ENCODE measurements at places on chromosomes 4 and X.

GRCh38 chrX:120486786-120487185 lies 17.7 kb upstream of the LAMP2 start:
- H3K27ac ChIP-seq = no peak overlapping the region
- H3K36me3 ChIP-seq = no peaks in the 10 kb centered on the region
- no peak for DNase-seq
- H3K4me3 ChIP-seq = no peak overlapping the region
- no peaks in the 10 kb centered on the region for H3K4me1 ChIP-seq

DNA sequence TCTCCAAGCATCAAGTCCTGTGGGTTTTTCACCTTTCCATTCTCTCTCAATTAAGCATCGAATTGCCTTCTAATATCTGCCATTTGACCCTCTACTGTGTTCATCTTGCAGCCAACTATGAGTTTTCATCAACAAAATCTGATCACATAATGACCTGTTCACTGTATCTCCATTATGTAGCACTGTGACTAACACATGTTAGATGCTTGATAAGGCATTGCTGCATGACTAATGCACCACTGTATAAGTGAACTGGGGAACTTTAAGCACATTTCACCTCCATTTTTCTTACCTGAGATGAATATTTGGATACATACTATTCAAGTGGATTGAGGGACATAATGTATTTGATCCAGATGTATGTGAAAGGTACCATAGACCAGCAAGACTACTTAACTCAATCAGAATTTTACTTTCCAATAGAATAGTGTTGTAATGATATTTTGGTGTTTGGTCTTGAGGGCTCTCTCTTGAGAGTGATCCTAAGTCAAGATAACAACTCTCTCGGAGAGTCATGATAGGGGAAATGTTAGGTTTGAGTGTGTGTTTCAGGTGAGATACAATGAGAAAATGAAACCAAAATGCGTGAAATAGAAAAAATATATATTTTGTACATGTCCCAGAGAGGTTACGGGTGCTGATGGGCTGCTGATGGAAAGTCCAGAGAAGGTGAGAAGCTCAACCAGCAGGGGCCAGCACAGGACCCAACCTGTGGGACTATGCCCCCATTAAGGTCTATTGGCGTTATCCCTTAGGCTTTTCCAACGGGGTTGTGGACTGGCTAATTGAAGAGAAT lies 60.2 kb upstream of the HS3ST1 start:
- no peak for DNase-seq
- no peak overlapping the region for H3K4me3 ChIP-seq
- no peaks in the 10 kb centered on the region for H3K36me3 ChIP-seq
- H3K27me3 ChIP-seq = no peaks in the 10 kb centered on the region
- H3K4me1 ChIP-seq = peaks cover 4% of the 10 kb centered on the region

DNA sequence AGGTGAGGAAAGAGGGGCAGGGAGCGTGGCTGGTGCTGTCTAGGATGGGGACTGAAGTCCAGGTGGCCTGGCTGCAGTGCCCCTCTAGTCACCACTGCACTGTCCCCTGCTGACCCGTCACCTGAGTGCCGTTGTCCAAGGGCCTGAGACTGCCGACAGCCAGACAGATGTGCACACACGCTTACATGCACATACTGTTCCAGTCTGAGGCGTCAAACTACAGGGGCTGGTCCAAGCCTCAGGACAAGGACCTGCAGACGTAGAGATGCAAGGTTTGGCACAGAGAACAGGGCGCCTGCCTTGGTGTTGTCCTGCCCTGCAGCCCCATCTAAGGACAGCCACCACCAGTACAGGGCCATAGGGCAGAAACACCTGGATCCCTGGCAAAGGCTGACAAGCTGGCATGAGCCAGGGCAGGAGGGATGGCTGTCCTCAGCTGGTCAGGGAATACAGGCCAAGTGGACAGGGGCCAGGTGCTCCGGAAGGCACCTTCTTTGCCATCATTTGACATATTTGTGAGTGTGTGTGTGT lies 1.7 kb downstream of the SLC2A9 start:
- H3K36me3 ChIP-seq = no peaks in the 10 kb centered on the region
- no peaks in the 10 kb centered on the region for H3K4me1 ChIP-seq
- no peak overlapping the region for H3K27ac ChIP-seq
- no peak for DNase-seq
- peak overlapping the region; percentile 35 for H3K4me3 ChIP-seq

DNA sequence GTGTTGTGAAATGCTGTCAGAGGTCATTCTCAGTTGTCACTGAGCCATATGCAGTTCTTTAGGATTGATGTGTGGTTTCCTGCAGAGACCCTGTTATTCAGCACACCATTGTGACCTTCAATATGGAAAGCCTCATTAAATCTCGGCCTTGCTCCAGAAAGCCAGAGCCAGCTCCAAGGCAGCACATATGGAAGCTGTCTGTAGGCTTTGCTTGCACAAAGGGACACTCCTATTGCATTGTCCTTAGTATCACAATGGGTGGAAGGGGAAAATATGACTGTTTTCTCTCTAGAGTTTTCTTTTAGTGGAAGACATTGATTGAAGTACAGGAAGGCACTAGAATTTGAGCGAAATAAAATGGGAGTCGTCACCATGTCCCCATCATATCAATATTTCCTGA lies 179.0 kb downstream of the CEP135 start:
- no peaks in the 10 kb centered on the region for H3K4me1 ChIP-seq
- no peak overlapping the region for H3K4me3 ChIP-seq
- no peak for DNase-seq
- H3K27me3 ChIP-seq = no peaks in the 10 kb centered on the region
- no peaks in the 10 kb centered on the region for H3K36me3 ChIP-seq

- no peak overlapping the region for H3K27ac ChIP-seq
- H3K36me3 ChIP-seq = no peaks in the 10 kb centered on the region
- no peak overlapping the region for H3K4me3 ChIP-seq
- H3K4me1 ChIP-seq = no peaks in the 10 kb centered on the region
- DNase-seq = no peak
These were observed 190.3 kb upstream of the TAPT1 start for GRCh38 chr4:16416601-16417000.

DNA sequence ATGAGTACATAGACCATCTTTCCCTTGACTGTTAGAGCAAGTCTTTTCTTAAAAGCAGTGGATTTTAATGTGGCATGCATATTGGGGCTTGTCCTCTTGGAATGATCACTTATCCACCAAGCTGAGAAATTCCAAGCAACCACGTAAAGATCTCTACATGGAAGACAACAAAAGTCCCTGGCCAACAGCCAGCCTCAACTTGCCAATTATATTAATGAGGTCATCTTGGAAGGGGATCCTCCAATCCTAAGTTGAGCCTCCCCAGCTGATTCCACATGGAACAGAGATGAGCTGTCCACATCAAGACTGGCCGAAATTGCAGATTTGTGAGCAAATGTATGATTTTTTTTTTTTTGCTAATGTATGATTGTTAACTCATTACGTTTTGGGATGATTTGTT lies 20.6 kb upstream of the FTHL17 start:
- no peak overlapping the region for H3K4me3 ChIP-seq
- no peak for DNase-seq
- no peaks in the 10 kb centered on the region for H3K4me1 ChIP-seq
- no peak overlapping the region for H3K27ac ChIP-seq
- H3K36me3 ChIP-seq = no peaks in the 10 kb centered on the region
- no peaks in the 10 kb centered on the region for H3K27me3 ChIP-seq

GRCh38 chrX:13370713-13371112 lies 50.9 kb upstream of the ATXN3L start:
- no peaks in the 10 kb centered on the region for H3K27me3 ChIP-seq
- no peak for DNase-seq
- H3K27ac ChIP-seq = no peak overlapping the region
- no peaks in the 10 kb centered on the region for H3K36me3 ChIP-seq
- H3K4me3 ChIP-seq = no peak overlapping the region

DNA sequence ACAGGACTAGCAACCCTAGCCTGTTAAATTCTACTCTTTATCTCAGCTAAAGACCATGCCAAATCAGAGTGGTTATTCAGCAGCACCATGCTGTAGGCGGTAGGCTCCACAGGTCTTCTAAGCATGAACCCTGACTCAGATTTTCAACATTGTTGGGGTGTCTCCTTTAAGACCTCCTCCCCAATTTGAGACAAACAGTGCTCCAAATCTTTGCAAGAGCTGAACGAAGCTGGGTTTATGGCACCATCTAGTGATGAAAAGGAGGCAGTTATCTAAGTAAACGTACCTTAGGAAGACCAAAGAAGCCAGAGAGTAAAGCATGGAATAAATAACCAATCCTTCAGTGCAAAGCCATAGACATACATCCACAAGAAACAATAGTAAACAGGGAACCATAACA lies 334.5 kb upstream of the SLC7A11 start:
- peak; percentile 55 for DNase-seq
- no peak overlapping the region for H3K4me3 ChIP-seq
- no peaks in the 10 kb centered on the region for H3K4me1 ChIP-seq
- H3K27me3 ChIP-seq = no peaks in the 10 kb centered on the region

GRCh38 chrX:13829983-13830382 lies 13.1 kb upstream of the GPM6B start:
- H3K27ac ChIP-seq = no peak overlapping the region
- no peaks in the 10 kb centered on the region for H3K27me3 ChIP-seq
- no peaks in the 10 kb centered on the region for H3K36me3 ChIP-seq
- no peaks in the 10 kb centered on the region for H3K4me1 ChIP-seq
- no peak overlapping the region for H3K4me3 ChIP-seq
- DNase-seq = no peak

DNA sequence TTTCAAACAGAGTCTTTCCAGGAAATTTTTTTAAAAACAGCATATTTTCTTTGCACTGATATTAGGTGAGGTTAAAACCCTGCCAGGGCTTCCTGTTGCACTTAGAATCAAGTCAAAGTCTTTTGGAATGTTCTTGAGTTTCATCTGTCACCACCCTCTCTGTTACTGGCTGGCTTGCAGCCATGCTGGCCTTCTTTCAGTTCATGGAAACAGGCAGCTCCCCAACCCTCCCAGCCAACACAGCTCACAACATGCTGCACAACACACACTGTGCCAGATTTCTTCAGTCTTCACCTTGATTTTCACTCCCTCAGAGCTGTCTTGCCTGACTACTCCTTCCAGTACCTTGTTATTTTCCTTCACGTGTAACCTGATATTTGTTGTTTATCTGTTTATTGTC lies 129.5 kb downstream of the KCNIP4 start:
- no peak overlapping the region for H3K27ac ChIP-seq
- no peak for DNase-seq
- H3K4me1 ChIP-seq = no peaks in the 10 kb centered on the region
- H3K36me3 ChIP-seq = no peaks in the 10 kb centered on the region

- H3K27ac ChIP-seq = no peak overlapping the region
- no peaks in the 10 kb centered on the region for H3K4me1 ChIP-seq
- H3K36me3 ChIP-seq = peaks cover 9% of the 10 kb centered on the region
- no peaks in the 10 kb centered on the region for H3K27me3 ChIP-seq
- DNase-seq = no peak
These were observed 144.9 kb downstream of the POLA1 start for GRCh38 chrX:24838629-24839028.

GRCh38 chr4:70932984-70933383 lies 30.8 kb downstream of the MOB1B start:
- H3K36me3 ChIP-seq = peaks cover 14% of the 10 kb centered on the region
- no peak overlapping the region for H3K27ac ChIP-seq
- H3K27me3 ChIP-seq = no peaks in the 10 kb centered on the region
- DNase-seq = no peak
- H3K4me1 ChIP-seq = no peaks in the 10 kb centered on the region

DNA sequence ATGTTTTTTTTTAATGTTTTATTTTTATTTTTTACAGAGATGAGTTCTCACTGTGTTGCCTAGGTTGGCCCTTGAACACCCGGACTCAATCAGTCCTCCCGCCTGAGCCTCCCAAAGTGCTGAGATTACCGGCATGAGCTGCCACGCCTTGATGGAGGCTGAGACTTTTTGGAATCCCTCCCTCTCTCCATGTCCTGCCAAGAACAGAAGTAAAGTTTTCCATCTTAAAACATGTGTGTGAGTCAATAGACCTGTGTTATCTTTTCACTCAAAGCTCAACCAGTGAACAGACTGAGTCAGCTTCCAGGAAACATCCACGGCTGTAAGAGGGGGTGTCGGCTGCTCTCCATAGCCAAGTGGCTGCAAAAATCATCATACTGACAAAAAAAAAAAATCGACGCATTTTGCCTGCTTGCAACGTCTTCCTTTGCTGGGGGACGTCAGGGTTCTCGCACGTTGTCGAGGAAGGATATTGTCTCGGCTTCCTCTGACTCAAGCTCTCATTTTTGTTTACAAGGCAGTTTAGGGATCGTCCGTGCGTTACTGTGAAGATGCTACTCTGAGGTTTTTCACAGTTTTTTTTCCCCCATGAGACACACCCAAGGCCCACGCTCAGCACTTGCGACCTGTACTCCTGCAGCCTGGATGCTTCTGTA lies 10.0 kb upstream of the ASMTL start:
- H3K27ac ChIP-seq = no peak overlapping the region
- H3K4me1 ChIP-seq = no peaks in the 10 kb centered on the region
- H3K4me3 ChIP-seq = no peak overlapping the region
- H3K27me3 ChIP-seq = peaks cover 42% of the 10 kb centered on the region

DNA sequence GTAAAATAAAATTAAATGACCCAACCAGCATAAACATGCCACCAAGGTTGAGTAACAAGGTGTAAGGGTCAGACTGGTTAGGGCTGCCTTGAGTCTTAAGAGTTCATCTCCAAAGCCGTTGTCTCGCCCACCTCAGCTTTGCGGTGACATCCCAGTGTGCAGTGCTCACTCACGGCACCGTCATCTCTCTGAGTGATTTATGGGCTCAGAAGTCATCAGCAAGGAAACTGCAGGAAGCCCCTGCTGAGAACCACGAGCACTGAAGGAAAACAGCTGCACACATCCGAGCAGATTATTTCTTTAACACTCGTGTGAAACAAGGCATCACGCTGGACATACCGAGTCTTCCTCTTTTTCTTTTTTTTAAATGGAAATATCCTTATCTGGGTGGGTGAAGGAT lies 411.1 kb downstream of the TRIML1 start:
- no peak overlapping the region for H3K4me3 ChIP-seq
- H3K27ac ChIP-seq = no peak overlapping the region
- no peaks in the 10 kb centered on the region for H3K4me1 ChIP-seq
- no peak for DNase-seq

GRCh38 chrX:15721911-15722310 lies 16.2 kb upstream of the CA5B start:
- no peaks in the 10 kb centered on the region for H3K27me3 ChIP-seq
- no peak for DNase-seq
- H3K27ac ChIP-seq = no peak overlapping the region
- H3K36me3 ChIP-seq = no peaks in the 10 kb centered on the region
- no peaks in the 10 kb centered on the region for H3K4me1 ChIP-seq

GRCh38 chrX:119374736-119375135 lies 24.4 kb upstream of the SLC25A43 start:
- H3K27me3 ChIP-seq = no peaks in the 10 kb centered on the region
- no peak overlapping the region for H3K27ac ChIP-seq
- H3K36me3 ChIP-seq = no peaks in the 10 kb centered on the region
- H3K4me1 ChIP-seq = no peaks in the 10 kb centered on the region

GRCh38 chr4:137638934-137639333 lies 106.6 kb upstream of the PCDH18 start:
- H3K27ac ChIP-seq = no peak overlapping the region
- no peaks in the 10 kb centered on the region for H3K4me1 ChIP-seq
- no peaks in the 10 kb centered on the region for H3K27me3 ChIP-seq
- no peaks in the 10 kb centered on the region for H3K36me3 ChIP-seq

GRCh38 chrX:13223868-13224567 lies 95.8 kb downstream of the ATXN3L start:
- no peaks in the 10 kb centered on the region for H3K27me3 ChIP-seq
- H3K27ac ChIP-seq = no peak overlapping the region
- no peak for DNase-seq
- no peak overlapping the region for H3K4me3 ChIP-seq

Data from endodermal cell (in vitro differentiated cells).